ENCODE measurements at places on chromosomes 2 and 18.
A peak's percentile ranks its signal among the peaks of the same experiment; 100 is the strongest.

DNA sequence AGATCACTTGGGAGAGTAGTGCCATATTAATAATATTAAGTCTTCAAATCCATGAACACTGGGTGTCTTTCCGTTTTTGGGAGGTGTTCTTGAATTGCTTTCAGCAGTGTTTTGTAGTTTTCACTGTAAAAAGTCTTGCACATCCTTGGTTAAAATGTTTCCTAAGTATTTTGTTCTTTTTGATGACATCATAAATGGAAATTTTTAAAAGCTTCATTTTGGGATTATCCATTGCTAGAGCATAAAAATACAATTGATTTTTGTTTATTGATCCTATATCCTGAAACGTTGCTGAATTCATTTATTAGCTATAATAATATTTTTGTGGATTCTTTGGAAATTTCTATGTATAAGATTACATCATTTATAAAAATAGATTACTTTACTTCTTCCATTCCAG lies 96.8 kb downstream of the ARHGEF4 start:
- DNase-seq = no peak

DNA sequence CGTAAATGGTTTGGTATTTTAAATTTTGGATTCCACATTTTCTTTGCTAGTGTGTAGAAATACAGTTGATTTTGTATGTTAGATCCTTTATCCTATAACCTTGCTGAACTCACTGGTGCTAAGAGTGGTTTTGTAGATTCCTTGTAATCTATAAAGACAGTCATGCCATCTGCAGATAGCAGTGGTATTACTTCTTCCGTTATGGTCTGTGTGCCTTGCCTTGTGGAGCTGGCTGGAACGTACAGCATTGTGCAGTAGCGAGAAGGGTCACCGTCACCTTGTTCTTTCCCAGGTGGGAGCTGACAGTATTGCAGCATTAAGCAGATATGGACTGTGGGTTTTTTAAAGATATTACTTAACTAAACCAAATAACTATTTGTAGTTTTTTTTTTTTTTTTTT lies 33.7 kb downstream of the ATP9B start:
- DNase-seq = no peak

- no peak for DNase-seq
Measured at GRCh38 chr2:32825291-32825712, 121.5 kb upstream of the LTBP1 start.

- DNase-seq = no peak
Measured at GRCh38 chr2:12928775-12929401, 212.2 kb downstream of the TRIB2 start.

GRCh38 chr2:1874101-1874865 lies 130.0 kb upstream of the PXDN start:
- DNase-seq = no peak

DNA sequence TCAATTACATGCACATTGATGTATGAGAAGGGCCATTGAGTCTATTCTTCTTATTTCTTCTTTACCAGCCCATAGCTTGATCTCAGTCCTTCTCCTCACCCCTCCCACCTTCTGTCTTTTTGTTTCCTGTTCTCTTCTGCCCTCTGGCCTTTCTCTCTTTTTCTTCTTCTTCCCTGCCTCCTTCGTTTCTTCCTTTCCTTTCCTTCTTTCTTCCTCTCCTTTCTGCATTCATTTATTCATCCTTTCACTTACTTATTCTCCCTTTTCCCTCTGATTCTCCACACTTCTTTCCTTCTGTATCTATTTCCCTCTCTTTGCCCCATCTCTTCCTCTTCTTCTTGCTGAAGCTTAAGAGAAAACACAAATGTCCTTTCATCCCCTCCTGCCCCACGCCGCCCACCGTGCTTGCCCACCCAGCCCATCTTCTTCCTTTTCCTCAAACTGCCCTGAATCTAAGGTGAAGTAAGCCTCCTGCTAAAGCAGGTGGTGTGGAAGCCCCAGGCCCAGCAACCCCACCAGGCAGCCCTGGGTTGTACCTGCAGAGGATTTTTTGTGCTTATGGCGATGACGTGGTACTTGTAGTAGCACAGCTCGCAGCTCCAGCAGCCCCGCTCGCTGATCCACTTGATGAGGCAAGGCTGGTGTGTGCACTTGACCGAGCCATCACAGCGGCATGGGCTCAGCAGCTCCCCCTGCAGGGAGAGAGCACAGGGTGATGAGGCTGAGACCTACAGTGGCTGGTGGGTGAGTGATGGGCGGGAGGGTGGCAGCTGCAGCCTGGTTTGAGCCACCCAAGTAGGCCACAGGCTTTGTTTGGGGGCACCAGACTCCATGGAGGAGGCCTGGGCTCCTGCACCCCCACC lies 89.0 kb downstream of the MARCHF4 start:
- peak; percentile 11 for DNase-seq

- DNase-seq = no peak
Measured at GRCh38 chr2:230650585-230651137, 62.0 kb upstream of the CAB39 start.

DNA sequence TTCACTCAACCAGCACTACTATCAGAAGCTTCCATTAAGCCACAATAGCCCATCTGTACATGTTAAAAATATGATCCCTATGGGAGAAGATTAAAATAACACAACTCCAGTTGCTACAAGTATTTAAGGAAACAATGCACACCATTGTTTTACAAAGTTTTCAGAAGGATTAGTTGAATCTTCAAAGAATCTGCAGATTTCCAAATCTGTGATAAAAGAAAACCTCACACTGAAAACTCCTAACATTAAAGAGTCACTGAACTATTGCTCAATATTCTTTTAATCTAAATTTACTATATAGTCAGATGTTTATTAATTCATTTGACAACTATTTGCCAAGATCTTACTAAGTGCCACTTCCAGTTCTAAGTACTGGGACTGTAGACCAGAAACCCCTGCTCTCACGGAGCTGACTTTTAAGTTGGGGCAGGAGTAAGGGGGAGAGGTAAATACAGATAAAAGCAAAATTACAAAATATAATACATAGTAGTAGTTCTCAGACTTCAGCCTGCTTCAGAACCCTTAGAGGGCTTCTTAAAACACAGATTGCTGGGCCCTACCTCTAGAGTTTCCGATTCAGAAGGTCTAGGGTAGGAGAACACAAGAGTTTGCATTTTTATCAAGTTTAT lies 94.4 kb downstream of the STK39 start:
- no peak for DNase-seq

DNA sequence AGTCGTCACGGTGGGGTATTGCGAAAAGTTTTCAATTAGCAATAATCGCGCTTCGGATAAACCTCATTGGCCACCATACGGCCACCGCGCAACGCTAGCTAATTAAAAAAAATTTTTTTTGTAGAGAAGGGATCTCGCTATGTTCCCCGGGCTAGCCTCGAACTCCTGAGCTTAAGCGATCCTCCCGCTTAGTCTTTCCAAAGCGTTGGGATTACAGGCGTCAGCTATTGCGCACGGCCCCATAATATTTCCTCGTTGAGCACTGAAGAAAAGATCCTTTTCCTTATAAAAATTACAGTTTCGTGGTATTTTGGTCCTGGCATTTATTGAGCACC lies 759 bp upstream of the ACTR1B start:
- no peak for DNase-seq

- DNase-seq = no peak
Measured at GRCh38 chr18:21933931-21934765, 193.6 kb downstream of the MIB1 start.

DNA sequence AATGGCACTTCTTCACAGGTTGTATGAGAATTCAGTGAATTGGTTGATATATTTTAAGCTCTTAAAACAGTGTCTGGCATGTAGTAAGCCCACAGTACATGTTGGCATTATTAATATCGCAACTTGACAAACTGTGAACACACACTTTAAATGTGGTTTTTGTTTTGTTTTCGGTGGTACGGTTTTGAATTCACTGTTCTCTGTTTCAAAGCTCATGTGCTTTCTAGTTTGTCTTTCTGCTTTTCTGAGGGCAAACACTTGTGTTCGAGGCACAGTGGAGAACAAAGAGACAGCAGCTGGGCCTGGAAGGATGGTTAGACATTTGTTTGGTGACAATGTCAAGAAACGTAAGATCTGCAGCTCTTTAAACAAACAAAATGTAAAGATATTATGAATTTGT lies 276.5 kb upstream of the MC4R start:
- DNase-seq = peak; percentile 65

GRCh38 chr2:114123925-114124324 lies 234.0 kb downstream of the ACTR3 start:
- no peak for DNase-seq

GRCh38 chr2:226755631-226756030 lies 44.0 kb downstream of the IRS1 start:
- DNase-seq = no peak

DNA sequence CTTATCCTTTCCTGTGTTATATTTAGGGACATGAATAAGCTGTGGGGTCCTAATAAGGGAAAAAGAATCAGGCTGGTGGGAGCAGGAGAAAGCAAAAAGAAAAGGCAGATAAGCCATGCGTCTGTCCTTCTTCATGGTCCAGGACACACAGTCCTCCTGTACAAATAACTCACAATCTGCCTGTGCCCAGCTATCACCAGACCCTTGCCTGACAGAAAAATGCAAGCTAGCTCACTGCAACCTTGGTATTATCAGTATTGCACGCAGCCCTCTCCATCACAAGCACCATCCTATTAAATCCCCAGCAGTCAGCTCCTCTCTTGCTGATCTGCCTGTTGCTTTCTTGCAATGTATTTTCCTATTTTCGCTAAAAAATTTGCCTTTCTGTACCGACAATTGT lies 78.0 kb downstream of the NEURL3 start:
- DNase-seq = no peak

DNA sequence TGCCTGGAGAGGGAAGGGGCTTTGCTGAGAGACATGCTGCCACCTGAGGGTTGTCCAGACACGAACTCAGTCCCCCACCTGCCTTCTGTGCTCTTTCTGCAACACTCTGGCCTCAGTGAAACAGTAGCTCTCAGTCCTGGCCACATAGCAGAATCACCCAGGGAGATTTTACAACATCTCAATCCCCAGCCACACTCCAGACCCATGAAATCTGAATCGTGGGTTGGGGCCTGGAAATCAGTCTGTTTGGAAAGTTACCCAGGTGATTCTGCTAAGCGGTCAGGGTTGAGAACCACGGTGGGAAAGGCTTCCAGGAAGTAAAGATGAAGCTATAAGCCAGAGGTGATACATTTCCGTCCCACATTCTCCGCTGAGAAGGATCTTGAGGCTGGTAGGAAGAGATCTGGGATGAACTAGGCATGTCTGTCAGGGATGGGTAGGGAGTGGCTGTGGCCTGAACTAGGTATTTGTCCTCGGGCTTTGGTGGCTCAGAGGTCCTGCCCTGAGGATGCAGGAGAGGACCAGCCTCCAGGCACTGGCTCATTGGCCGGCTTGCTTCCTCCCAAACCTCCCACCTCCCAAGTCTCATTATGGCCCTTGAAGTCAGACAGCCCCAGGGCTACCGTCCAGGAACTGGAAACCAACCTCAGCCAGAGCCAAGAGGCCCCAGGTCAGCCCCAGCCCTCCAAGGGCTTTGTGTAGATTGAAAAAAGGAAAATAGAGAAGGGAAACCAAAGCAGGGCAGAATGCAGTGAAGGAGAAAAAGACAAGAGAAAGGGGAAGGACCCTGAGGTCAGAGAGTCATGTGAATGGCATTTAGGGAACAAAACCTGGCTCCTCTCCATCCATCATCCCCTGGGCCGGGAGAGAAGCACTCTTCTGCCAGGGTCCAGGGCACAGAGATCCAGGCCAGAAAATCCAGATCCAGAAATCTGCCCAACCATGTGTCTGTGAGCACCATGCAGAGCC lies 119.6 kb downstream of the ZFP36L2 start:
- DNase-seq = no peak

GRCh38 chr2:239666053-239666854 lies 265.4 kb upstream of the HDAC4 start:
- no peak for DNase-seq
